ENCODE measurements at places on chromosomes 11 and 22. TPM values are rescaled to one million over a fixed set of nuclear protein-coding genes. Genes with fewer than 3 reads are reported as not detected.

DNA sequence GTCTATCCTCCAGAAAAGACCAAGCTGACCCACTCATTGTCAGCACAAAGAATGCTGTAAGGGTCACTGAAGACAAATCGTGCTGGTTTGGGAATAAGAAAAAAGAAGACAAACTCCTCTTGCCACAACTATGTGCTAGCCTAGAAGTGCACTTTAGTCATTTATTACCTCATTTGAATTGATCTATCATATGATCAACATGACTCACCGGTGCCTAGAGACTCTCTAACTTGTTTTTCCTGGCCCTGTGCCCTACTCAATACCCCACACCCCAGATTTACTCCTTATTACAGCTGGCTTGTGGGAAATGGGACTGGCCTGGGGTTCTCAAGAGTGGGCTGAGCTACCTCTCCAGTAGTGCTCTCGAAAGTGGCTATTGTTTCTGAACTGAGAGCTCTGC is 35.9 kb upstream of the HORMAD2 start:
- DNase-seq = no peak

GRCh38 chr11:79683930-79684329 is 243.1 kb upstream of the TENM4 start:
- DNase-seq = no peak

DNA sequence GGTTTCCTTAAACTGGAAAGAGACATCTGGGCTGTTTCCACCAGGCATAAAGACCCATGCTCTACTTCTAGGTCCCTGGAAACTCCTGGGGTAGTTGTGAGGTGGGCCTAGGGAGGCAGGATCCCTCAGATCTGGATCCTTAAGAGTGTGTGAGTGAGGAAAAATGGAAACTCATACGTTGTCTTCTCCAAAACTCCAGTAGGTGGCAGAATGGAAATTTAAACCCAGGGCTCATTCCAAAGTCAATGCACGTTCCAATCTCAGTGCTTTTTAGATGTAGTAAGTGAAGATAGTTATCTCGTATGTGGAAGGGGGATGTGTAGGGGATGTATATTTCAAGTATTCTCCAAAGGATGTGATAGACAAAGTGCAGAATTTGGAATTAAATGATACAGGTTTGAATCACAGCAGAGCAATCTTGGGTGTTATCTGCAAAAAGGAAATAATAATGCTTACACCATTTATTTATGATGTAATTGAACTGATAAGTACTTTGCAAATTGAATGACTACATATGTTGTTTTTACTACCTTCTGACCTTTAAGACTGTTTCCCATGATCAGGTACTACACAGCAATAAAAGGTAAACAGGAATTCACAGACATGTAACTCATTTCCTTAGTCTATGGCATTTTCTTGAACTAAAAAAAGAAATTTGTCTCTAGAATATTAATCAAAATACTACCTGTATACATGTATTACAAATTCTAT is 13.1 kb upstream of the MMP1 start:
- DNase-seq = no peak

DNA sequence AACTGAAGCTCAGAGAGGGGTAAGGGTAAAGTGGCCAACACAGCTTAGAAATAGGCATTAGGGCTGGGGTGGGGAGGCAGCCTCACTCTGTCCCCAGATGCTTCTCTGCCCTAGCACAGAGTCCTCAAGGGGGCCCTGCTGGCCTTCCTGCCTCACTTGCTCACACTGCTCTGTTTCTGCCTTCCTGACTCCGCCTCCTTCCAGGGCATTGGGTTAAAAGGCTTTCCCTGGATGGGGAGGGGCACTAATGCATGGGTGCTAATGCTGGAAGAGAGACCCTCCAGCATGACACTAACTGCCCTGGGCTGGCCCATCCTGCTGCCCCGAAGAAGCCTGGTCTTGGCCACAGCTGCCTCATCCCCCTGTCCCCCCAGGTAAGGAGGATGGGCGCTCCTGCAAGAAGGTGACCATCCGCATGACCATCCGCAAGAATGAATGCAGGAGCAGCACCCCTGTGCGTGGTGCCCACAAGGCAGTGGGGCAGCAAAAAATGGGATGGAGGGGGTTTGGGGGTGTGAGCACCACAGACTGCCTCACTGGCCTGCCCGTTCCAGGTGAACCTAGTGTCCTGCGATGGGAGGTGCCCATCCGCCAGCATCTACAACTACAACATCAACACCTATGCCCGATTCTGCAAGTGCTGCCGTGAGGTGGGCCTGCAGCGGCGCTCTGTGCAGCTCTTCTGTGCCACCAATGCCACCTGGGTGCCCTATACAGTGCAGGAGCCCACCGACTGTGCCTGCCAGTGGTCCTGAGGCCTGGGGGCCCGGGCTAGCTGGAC is 74.0 kb upstream of the MYOD1 start:
- DNase-seq = no peak

TBX10 gene
- not detected for total RNA-seq

GRCh38 chr11:3165152-3165705 is at the start of gene OSBPL5:
Gene OSBPL5 (minus strand): TSS chr11:3165310. CDS start chr11:3129148, 36,162 bp downstream.
- peak; percentile 83 for DNase-seq

- DNase-seq = peak; percentile 81
Measured at GRCh38 chr11:86632499-86633269, 39.7 kb downstream of the ME3 start.

GRCh38 chr22:37701141-37701786 is 4.4 kb downstream of the TRIOBP start:
- DNase-seq = no peak

DNA sequence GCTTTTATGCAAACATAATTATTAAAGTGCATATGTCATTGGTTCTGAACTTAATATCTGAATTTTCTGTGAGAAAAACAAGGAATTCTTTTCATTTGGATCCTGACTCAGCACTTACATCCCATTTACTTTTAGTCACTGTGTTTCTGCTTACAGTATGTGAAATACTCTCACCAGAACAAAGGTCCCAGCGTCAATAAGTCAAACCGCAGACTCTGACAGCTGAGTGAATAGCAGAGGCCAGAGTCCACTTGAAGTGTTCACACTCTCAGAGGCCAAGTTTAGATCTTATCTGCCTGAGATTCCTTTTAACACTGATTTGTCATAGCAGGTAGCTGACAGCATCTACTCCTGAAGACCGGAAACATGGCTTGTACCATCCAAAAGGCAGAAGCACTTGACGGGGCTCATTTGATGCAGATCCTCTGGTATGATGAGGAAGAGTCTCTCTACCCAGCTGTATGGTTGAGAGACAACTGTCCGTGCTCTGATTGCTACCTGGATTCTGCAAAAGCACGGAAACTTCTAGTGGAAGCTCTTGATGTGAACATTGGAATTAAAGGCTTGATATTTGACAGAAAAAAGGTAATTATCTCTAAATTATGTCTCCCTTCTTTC is 14.6 kb downstream of the BBOX1 start:
- DNase-seq = peak; percentile 50

GRCh38 chr11:17489751-17490150 is 13.1 kb upstream of the ABCC8 start:
- no peak for DNase-seq

COMMD9 gene
- 58.3 TPM for total RNA-seq

GRAP2 gene
- total RNA-seq = 0.61 TPM

GRCh38 chr11:57370251-57370650 is 10.7 kb downstream of the PRG3 start:
- DNase-seq = no peak
